ENCODE measurements at places on chromosomes 4 and X. TPM values are rescaled to one million over a fixed set of nuclear protein-coding genes. Genes with fewer than 3 reads are reported as not detected.

GPR173 gene
- 0.20 TPM for polyA plus RNA-seq

GRCh38 chrX:10529344-10529743 is 91.0 kb downstream of the MID1 start:
- H3K27me3 ChIP-seq: no peaks in the 10 kb centered on the region
- H3K4me1 ChIP-seq: peaks cover 7% of the 10 kb centered on the region
- no peak overlapping the region for H3K4me3 ChIP-seq
- H3K36me3 ChIP-seq: no peaks in the 10 kb centered on the region

GRCh38 chrX:119181491-119181890 is 53.9 kb upstream of the KIAA1210 start:
- H3K4me1 ChIP-seq: no peaks in the 10 kb centered on the region
- H3K27me3 ChIP-seq: no peaks in the 10 kb centered on the region
- H3K36me3 ChIP-seq: no peaks in the 10 kb centered on the region
- DNase-seq: no peak

GRCh38 chrX:100208076-100208475 is 202.0 kb downstream of the PCDH19 start:
- H3K27ac ChIP-seq: no peak overlapping the region
- no peaks in the 10 kb centered on the region for H3K36me3 ChIP-seq
- H3K27me3 ChIP-seq: no peaks in the 10 kb centered on the region
